Small intestine (tissue), 16 donors: ENCODE measurements at places on chromosomes 3 and 15.

- no peak for DNase-seq
These were observed 136.5 kb downstream of the CPNE4 start for GRCh38 chr3:131898346-131898745.

GRCh38 chr3:160343132-160343531, 55.9 kb downstream of the IFT80 start:
- DNase-seq = peak; percentile 15

- DNase-seq = no peak
These were observed 26.9 kb downstream of the GASK1A start for GRCh38 chr3:43005981-43006380.

- no peak for DNase-seq
These were observed 19.7 kb downstream of the FOXP1 start for GRCh38 chr3:71563827-71564226.

DNA sequence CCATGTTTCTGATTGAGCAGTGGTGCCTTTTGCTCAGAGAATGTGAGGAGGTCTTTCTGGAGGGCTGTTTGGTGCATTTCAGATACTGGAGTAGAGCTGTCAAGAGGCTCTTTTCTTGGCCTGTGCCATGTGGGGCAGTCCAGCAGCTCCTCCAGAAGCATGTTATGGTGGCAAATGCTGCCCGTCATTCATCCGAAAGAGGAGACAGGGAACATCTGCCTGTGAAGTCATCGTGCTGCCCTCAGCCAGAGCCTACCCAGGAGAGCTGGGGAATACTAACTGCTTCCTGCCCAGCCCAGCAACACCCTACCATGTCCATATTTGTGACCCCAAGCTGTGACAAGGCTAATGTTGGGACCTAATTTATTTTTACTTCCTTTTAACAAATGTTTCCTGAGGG, 82.2 kb upstream of the SLC6A6 start:
- DNase-seq = no peak

DNA sequence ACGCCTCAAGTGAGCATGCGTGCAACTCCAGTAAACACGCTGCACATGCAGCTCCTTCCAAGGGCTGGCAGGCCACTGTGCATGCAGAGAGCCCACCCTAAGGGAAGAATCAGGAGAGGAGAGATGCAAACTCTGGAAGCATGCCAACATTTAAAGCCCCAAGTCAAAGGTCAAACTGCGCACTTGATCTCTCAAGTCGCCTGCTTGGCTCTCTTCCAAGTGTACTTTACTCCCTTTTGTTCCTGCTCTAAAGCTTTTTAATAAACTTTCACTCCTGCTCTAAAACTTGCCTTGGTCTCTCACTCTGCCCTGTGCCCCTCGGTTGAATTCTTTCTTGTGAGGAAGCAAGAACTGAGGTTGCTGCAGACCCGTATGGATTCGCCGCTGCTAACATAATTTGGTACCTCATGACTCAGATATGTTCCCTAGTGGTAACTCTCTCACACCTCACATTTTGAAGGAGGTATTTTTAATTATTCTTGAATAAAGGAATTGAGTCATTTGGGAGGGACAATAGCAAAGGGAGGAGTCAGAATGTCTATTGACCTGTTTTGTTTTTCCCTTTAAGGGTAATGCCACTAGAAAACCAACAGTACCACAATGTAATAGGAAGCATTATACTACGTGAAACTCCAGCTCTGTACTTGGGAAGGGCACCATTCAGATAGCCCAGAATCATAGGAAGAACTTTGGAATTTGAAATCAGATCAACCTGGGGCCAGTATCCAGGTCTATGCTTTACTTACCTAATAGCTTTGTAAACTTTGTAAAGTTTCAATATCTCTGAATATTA, 19.6 kb upstream of the DGKG start:
- peak; percentile 30 for DNase-seq

GRCh38 chr15:94354655-94355054, 123.3 kb downstream of the MCTP2 start:
- DNase-seq = no peak

GRCh38 chr3:170804078-170804477, 65.9 kb downstream of the RPL22L1 start:
- no peak for DNase-seq

- no peak for DNase-seq
These were observed 344.0 kb downstream of the PYDC2 start for GRCh38 chr3:191804935-191805334.

DNA sequence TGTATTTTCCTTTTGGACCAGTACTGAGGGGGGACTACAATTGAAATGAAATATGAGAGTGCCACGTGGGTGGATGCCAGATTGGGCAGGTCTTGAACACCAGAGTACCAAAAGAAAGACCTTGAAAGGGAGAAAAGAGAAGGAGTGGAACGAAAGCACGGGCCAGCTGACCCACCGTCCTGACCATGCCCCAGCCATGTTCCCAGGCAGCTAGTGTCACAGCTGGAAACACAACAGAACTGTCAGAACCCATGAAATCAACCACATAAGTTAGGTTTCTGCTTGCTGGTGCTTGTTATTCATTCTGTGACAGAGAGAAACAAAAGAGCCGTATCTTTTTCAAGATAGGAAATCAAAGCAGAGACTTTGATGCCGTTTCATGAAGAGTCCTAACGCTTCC, 268.8 kb downstream of the MEX3B start:
- no peak for DNase-seq

- DNase-seq = no peak
These were observed 17.8 kb upstream of the CMTM7 start for GRCh38 chr3:32373844-32374243.

GRCh38 chr15:88606070-88606794, 14.9 kb upstream of the AEN start:
- no peak for DNase-seq

DNA sequence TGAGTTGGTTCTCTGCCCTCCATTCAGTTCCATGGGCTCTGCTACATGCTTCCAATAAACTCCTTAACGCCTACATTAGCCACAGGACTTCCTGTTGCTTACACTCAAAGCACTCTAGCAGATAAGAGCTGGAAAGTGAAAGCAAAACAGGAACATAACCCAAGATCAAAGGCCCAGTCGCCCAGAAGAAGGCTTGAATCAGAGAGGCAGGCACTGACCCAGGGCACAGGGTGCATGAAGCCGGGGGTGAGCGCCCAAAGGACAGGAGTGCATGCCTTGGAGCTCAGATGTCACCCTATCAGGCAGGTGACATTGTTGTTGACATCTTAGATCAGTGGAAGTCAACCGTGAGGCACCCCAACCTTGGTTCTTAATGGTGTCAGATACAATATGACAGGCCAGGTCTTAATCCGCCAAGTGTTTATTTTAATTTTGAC, 235.1 kb downstream of the UACA start:
- DNase-seq = peak; percentile 96

- no peak for DNase-seq
These were observed 624.5 kb upstream of the SGO1 start for GRCh38 chr3:20810555-20810954.

DNA sequence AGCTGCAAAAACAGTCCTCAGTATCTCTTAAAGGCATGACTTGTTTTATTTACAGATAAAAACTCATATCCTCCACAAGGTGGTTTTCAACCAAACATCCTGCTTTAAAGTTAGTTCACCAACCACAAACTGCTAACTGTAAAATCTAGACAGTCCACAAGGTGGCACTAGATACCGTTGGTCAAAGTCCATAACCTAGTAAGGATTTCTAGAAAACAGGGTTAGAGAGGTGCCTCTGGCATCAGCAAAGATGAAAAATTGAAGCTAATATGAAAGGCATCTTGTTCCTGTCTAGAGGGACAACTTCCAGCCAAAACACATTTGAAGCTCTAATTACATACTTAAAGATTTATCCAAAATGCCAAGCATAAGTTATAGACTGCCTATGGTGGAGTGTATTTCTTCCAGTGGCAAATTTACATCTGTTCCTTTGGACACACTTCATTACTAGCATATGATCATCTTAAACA, 56.0 kb downstream of the ZMAT3 start:
- DNase-seq = peak; percentile 76

DNA sequence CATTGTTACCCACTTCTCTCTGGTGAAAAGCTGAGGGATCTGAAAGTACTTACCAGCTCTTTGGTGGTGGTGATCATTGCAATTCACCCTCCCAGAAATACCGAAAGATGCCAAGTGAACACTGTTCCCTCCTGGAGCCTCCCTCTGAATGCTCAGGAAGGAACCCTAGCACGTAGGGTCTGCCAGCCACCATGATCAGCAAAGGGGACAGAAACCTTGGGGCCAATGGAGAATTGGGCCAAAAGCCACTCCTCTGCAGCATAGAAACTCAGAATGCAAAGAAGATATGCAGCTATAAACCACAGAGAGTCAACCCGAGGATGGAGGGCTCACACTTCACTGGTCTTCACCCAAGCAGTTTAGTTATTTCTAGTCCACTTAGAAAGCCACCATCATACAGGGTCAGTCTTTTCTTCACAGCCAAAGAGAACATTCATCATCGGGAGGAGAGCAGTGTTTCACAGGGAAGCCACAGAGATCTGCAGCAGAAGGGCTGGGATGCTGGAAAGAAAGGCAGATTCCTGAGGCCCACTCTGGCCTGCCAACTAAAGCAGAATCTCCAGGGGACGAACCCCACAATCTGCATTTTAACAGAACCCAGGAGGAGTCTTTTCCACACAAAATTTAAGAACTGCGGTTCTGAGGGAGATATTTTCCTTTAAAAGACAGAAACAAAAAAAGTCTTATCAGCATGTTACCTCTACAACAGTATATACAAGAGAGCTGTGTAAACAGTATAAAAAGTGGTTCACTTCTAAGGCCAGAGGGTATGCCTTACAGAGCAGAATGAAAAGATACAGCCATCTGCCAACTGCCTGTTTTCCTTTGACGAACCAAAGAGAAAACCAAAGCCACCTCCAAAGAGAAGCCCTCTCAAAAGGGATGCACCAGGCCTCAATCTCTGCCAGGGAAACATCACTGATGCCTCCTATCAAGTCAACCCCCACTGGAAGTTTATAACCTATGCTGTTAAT, 11.3 kb downstream of the TBC1D2B start:
- no peak for DNase-seq

DNA sequence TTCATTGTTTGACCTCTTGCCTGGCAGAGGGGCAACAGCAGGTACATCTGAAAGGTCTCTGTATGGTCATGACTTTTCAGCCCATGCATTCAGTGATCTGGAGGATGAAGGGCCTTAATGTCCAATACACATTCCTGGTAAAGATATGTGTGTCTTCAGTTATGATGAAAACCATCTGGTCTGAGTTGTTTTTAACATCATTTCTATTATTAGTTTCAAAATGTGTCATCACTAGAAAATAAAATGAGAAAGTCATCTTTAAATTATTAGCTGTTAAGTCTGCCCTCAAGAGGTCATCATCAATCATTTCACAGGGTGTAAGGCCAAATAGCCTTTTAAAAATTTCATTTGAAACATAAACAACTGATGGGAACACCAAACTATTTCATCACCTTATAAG, 92.1 kb upstream of the PLSCR4 start:
- DNase-seq = no peak

- DNase-seq = no peak
These were observed 24.8 kb upstream of the SLMAP start for GRCh38 chr3:57731311-57731710.

- no peak for DNase-seq
These were observed 311.7 kb upstream of the DPH6 start for GRCh38 chr15:35857567-35858226.

DNA sequence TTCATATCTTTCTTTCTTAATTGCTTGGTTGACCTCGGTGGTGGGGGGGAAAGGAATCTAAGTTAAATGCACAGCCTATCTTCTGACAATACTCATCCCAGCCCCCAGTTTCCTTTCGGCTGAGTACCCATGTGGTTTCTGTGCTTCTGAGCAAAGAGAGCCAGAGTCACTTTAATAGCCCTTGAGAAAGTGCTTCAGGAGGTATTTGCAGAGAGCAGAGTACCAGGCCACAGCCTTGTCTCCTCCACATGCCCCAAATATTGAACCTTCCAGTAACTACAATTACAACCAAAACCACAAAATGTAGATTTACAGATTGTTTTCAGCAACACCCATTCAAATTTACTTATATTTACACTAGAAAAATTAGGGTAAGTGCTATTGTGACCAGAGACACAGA, 647.4 kb downstream of the NR2F2 start:
- no peak for DNase-seq

- peak; percentile 48 for DNase-seq
These were observed 1.9 kb downstream of the ATP1B3 start for GRCh38 chr3:141878326-141878725.

GRCh38 chr3:167684388-167684993, 30.7 kb upstream of the WDR49 start:
- DNase-seq = peak; percentile 79

- no peak for DNase-seq
These were observed 33.1 kb upstream of the ALDH1L1 start for GRCh38 chr3:126213379-126214028.

DNA sequence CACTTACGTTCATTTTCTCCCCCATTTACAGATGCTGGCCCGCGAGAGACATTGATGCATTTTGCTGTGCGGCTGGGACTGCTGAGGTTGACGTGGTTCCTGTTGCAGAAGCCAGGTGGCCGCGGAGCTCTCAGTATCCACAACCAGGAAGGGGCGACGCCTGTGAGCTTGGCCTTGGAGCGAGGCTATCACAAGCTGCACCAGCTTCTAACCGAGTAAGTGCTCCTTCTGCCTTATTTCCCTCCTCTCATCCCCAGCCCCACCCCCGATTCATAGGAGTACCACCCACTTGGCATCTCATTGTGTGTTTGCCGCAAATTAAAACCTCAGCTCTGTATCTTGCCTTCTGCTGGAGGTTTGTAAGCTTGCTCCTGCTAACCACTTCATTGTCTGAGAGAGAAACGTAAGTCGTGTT, 163.3 kb downstream of the AKAP13 start:
- DNase-seq = peak; percentile 75

GRCh38 chr3:25025236-25025635, 402.8 kb upstream of the RARB start:
- no peak for DNase-seq

DNA sequence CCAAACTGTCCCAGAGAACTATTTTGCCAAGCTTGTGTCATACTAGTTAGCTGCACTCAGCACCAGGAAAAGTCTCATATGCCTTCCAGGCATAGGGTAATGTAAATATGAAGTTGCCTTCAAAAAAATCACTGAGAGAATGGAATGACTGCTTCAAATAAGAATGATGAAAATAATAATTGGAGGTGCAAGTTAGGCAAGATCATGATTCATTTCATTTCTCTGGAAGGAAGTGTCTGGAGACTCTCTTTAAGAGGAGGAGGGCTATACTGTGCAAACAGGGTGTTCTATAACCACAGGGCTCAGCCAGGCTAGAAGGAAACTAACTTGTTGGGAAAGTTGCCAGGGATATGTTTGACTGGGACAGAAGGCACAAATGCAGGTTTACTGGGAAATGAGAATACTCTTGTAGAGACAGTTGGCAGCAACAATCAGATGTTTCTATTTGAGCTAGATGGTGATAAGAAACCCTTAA, 4.3 kb downstream of the SIDT1 start:
- peak; percentile 19 for DNase-seq

- no peak for DNase-seq
These were observed 336.4 kb upstream of the CTNNB1 start for GRCh38 chr3:40862946-40863345.

DNA sequence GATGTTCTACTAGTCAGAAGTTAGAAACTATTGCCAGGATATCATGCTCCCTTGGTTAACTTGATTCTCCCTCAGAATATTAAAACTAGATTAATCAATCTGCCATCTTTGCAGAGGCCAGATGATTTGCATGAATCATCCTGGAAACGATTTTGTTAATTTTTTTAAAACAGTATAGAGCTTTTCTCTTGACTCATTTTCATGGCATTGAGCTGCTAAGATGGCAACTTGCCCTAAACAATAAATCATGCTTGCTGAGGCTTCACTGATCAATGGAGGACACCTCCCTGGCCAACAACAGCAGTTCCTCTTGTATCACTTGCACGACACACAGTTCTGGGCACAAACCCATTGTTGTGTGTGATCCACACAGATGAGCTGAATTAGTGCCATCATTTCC, 109.1 kb downstream of the COL6A6 start:
- no peak for DNase-seq
